ENCODE measurements at places on chromosomes 4 and X.

GRCh38 chr4:45036677-45037076 lies 310.3 kb upstream of the GNPDA2 start:
- DNase-seq: no peak

GRCh38 chr4:147102596-147102995 lies 156.9 kb upstream of the TTC29 start:
- DNase-seq: no peak

DNA sequence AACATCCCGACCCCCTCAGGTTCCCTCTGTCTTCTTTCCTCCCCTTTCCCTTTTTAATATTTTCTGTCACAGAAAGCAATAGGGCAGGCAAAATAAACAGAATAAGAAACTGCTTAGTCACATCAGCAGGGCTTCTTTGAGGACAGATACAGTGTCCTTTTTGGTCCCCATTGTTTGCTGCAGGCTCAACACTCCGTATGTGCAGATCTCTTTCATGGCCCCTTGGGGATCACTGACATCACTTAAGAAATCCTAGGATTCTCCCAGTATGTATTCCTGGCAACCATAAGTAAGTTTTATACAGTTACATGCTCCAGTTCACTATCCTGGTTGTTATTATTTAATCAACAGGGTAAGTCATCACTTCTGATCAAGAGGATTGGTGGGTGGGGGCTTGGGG lies 448.0 kb downstream of the NKX6-1 start:
- DNase-seq: no peak

DNA sequence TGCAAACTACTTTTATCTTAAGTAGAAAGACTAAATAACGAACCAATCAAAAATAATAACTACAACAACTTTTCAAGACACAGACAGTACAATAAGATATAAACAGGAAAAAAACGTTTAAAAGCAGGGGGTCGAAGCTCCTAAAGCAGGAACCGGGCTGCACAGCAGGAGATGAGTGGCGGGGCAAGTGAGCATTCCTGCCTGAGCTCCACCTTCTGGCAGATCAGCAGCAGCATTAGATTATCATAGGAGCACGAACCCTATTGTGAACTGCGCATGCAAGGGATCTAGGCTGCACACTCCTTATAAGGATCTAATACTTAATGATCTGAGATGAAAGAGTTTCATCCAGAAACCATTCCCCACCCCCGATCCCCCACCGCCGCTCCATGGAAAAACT lies 146.2 kb downstream of the TEX11 start:
- DNase-seq: no peak

GRCh38 chr4:47615385-47615784 lies 130.3 kb downstream of the ATP10D start:
- DNase-seq: no peak

DNA sequence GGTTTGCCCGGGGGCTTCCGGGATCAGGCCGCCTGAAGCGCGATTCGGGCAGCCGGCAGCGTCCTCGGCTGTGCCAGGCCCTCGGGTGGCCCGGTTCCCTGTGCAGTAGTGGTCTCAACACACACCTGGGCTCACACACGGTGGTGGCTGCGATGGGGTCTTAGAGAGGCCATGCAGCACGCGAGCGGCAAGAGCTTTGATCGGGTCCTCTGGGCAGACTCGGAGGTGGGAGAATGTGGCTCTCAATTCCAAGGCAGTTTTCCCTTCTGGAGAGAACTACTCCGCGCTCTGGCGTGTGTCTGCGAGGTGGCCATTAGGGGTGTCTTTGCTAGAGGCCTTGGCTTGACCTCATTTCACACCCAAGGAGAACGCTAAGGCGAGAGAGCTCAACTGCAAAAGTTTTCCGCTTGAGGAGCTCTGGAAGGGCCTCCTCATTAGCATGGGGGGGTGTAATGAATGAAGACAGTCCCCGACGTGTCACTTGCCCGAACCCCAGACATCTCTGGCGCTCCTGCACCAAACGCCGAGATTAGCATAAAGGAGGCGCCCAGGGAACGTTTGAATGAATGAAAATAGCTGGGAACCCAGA lies 771 bp upstream of the RBPJ start:
- no peak for DNase-seq

- no peak for DNase-seq
Measured at GRCh38 chrX:31832263-31832662, 760.4 kb upstream of the FTHL17 start.

GRCh38 chrX:75118296-75118695 lies 37.8 kb downstream of the ABCB7 start:
- no peak for DNase-seq

GRCh38 chr4:10731162-10731561 lies 46.6 kb upstream of the CLNK start:
- no peak for DNase-seq

- no peak for DNase-seq
Measured at GRCh38 chr4:136909626-136910025, 622.7 kb downstream of the PCDH18 start.

Measured in HL-60 (cell line).